Lower leg skin (tissue), 4 donors: ENCODE measurements at places on chromosomes 16 and 17. TPM values are rescaled to one million over a fixed set of nuclear protein-coding genes. Genes with fewer than 3 reads are reported as not detected.

DNA sequence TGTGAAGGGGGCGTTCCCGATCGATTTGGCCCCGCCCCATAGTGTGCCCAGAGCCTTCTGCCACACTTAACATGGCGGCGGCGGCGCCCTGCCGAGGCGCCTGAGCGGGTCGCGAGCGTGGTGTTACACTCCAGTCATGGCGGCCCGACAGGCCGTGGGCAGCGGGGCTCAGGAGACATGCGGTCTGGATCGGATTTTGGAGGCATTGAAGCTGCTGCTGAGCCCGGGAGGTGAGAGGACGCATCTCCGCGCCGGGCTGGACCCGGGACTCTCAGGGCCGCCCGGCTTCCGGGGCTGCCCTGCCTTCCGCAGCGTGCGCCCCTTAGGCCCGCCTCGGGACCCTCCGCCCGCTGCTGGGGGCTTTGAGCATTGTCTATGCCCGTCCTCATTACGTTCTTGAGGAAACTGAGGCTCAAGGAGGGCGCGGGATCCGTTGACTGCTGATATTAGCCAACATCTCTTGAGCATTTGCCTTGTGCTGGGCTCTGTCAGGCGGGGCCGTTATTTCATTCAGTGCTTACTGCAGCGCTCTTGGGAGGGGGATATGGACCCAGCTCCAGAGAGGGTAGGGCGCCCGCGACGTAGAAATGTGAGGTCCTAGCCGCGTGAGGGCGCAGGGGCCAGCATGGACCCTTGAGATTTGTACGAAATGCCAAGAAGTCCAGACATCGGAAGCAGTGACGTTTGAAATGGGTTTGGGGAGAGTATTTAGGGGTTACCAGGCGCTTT is at the start of gene TANGO6:
TANGO6 (plus strand) TSS at position 50 of the 729 bp plus-strand sequence; CDS start at position 137, 87 bp downstream.
- DNase-seq = peak; percentile 64

TAT gene
- total RNA-seq = not detected

MYCBPAP gene
- 0.38 TPM for total RNA-seq

GPR179 gene
- total RNA-seq = not detected

DNA sequence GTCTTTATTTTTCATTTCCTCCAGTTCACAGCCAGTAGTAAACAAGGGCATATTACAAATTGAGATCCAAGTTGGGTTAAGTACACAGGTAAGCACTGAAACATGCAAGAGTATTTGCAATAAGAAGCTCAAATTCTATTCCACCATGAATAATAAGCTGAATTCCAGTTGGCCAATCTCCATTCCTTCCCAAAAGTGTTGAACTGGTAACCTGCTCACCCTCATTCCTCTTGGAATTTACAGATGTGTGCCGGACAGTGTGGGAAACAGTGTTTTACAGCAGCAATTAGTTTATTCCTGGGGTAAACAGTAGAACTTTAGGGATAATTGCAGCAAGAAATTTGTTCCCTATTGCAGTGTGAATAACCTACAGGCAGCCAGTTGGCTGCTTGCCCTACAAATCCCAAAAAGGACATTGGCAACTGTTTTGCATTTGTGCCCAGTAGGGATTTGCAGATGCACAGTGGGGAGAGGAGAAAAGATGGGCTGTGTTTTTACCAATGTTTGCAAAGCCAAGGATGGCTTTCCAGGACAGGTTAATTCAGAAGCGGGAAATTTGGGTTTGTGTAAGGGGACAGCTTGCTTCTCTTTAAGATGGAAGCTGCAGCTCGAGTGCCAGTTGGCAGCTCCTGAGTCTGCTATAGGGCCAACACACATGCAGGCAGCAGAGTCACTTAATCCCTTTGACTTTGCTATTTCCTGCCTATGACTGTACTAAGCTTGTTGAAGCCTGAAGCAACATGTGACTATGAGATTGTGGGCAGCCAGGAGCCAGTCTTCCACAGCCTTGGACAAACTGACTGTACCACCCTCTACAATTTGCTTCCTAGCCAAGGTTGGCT is 318.9 kb downstream of the MAP2K6 start:
- DNase-seq = peak; percentile 59

GRCh38 chr16:81810361-81810760 is 31.3 kb downstream of the PLCG2 start:
- no peak for DNase-seq

ZACN gene
- total RNA-seq = not detected

DNA sequence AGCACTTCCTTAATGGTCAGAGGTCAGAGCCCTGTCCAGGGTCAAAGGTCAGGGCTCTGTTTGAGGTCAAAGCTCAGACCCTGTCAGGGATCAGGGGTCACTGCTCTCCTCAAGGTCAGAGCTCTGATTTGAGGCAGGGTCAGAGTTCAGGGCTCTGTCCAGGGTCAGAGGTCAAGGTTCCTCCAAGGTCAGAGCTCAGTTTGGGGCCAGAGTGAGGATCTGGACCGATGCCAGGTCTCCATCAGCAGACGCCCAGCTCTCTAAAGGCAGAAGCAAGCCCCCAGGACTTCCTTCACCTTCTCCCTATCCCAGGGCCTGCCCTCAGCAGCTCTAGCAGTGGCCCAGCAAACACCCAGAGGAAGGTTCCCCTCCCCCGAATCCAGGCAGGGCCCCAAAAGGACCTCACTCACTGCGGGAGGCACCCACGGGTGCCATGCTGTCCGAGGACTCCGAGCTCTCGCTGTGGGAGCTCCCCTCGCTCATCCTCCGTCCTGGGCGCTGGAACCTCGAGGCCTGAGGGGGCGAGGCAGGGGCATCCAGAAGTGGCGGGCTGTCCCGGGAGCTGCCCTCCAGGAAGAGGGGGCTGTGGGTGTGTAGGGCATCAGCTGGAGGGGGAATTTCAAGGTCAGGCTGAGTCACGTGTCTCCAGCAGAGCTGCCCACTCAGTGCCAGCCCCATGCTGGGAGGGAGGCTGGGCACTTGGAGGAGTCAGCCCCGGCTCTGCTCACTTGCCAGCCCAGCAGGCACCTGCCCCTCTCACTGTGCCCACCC is 26.7 kb downstream of the PIMREG start:
- DNase-seq = no peak

GRCh38 chr16:67666032-67666551 is 458 bp downstream of the ENKD1 start:
- no peak for DNase-seq

- peak; percentile 62 for DNase-seq
Measured at GRCh38 chr16:49494891-49495566, 121.4 kb downstream of the C16orf78 start.

- peak; percentile 59 for DNase-seq
Measured at GRCh38 chr17:64154313-64154695, 24.4 kb upstream of the ERN1 start.

MGAT5B gene
- not detected for total RNA-seq

GRCh38 chr16:87698676-87699199 is 67.0 kb downstream of the KLHDC4 start:
- no peak for DNase-seq

DNA sequence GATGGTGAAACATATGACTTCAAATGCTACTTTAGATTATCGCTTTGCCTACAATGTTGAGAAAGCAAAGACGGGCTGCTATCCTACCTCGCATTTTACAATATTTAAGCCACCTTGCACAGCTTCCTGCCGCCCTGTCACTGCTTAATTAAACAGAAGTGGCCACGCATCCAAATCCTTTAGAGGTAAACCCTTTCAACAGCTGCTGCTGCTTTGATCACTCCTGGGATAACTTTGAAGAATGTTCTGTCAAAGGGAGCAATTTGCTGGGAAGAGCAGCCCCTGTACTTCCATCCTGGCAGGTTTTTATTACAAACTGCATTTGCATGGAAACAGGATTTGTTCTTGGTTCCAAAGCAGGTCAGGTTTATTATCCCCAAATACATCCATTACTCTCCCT is 24.2 kb upstream of the SSTR2 start:
- no peak for DNase-seq

DNA sequence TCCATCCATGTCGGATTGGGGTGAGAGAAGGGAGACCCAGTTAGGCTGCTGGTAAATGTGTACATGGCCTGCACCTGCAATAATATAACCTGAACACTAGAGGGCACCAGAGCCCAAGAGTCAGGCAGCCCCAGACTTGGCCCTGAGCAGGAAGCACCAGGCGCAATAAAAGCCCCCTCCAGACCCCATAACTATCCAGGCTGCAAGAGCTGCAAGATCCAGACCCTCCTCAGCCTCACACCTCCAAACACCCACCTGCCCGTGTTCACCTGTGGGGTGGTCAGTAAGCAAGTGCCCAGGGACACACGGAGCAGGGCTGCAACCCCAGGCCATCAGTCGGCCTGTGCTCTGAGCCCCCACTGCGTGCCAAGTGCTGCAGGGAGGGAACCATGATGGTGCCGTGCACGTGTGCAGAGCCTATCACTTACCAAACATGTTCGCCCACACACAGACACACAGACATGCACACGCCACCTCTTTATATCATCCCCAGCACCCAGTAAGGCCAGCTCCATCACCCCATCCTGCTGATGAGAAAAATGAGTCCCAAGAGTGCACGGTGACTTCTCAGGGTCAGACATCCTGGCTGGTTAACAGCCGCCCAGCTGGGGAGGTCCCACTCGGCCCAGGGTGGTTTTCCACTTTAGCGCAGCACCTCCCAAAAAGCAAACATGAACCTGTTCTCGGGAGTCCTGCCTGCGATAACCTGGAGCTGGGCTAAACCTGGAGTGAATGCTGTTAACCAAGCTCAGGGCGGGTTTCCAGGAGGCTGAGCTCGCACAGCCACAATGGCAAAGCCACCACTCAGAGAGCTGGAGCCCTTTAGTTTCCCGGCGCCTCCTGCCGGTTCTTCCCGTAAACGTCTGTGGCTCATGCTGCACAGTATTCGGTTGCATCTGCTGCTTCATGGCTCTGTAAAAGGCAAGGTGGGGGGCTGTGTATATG is 439.8 kb downstream of the SOX9 start:
- DNase-seq = no peak

CSH1 gene
- not detected for total RNA-seq

CACNG3 gene
- total RNA-seq = not detected

DNA sequence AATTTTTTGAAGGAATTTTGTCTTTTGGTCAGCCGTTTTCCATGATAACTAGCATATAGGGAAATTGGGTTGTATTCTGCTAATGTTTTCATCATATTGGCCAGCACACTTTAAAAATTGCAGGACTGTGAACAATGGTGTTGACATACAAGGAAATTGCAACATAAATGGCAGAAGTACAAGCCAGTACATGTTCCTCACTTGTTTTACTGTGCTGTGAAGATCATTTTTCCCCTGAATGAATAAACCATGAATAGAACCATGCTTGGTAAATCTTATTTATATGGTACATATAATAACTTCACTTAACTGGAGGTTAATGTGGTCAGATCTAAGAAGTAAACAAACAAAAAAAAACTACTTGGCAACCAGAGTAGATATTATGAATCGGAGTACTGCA is 22.8 kb downstream of the OMG start:
- DNase-seq = no peak

DNA sequence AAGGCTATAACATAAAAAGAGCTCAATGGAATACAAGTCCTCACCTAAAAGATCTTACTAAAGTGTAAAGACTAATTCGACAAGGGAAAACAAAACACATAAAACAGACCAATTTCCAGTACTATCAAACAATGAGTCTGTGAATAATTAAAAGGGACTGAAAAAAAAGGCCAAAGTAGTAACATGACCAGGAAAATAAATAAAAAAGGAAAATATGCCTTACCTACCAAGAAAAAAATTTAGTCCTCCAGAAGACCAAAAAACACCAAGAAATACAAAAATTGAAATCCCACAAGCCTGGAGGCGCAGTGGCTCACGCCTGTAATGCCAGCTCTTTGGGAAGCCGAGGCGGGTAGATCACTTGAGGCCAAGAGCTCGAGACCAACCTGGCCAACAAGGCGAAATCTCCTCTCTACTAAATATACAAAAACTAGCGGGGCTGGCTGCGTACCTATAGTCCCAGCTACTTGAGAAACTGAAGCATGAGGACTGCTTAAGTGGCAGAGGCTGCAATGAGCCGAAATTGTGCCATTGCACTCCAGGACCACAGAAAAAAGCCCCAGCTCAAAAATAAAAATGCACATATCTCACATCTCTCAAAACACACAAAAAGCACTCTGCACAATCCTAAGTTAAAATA is 60.8 kb downstream of the TEX14 start:
- DNase-seq = no peak

SLC6A4 gene
- total RNA-seq = 1.2 TPM

GRCh38 chr16:74813109-74813641 is 38.6 kb upstream of the FA2H start:
- DNase-seq = peak; percentile 47

DNA sequence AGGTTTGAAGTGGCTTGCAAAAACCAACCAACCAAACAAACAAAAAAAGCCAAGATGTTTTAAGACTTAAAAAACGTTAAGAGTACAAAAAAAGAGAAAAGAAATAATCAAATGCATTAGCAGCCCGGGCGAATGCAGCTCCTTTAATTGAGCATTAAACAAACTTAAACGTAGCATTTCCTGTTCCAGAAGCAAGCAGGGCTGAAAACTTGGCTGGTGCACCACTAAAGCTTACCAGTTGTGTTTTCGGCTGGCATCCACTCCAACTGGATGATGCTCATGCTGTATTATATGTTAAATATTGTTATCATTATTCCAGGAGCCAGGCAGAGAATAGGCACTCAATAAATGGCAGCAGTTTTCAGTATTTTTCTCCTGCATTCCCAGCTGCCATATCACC is 45.1 kb downstream of the IRX6 start:
- no peak for DNase-seq

DNA sequence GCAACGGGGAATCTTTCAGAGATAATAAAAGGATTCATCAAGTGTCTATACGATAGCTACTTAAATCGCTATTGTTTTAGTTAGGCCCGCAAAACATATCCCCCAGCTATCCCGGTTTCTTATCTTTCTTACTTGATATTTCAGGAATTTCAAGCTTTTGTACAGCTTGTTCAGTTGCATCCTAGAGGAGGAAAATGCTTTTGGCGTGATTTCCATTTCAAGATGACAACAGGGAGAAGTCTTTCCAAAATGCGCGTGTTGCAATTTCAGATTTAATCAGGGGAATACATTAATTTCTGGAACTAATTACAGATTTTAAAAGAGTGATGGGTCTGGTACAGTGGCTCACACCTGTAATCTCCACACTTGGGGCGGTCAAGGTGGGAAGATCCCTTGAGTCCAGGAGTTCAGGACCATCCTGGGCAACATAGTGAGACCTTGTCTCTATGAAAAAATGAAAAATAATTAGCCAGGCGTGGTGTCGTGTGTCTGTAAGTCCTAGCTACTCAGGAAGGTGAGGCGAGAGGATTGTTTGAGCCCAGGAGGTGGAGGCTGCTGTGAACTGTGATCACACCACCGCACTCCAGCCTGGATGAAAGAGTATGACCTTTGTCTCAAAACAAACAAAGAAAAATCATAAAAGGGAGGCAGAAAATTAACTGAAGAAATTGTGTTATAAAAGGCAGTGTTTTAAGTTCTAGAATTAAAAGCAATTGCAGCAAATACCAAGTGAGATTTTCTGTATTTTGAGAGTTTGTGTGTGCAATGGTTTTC is 546.1 kb downstream of the MAF start:
- DNase-seq = no peak

EPN3 gene
- 130 TPM for total RNA-seq

TNP2 gene
- not detected for total RNA-seq

GRCh38 chr16:27066668-27067537 is at the start of gene C16orf82:
TSS of gene C16orf82 (plus strand) at chr16:27066927.
- DNase-seq = no peak

KRT36 gene
- total RNA-seq = not detected

- no peak for DNase-seq
Measured at GRCh38 chr17:45783593-45784292, 377 bp upstream of the CRHR1 start.
